EL (cell line): ENCODE measurements at places on chromosomes 12 and 14.

- peak; percentile 70 for DNase-seq
Observed at GRCh38 chr12:107607464-107608392, 77.9 kb upstream of the PWP1 start.

- no peak for DNase-seq
Observed at GRCh38 chr12:103036581-103037214, 79.2 kb downstream of the ASCL1 start.

DNA sequence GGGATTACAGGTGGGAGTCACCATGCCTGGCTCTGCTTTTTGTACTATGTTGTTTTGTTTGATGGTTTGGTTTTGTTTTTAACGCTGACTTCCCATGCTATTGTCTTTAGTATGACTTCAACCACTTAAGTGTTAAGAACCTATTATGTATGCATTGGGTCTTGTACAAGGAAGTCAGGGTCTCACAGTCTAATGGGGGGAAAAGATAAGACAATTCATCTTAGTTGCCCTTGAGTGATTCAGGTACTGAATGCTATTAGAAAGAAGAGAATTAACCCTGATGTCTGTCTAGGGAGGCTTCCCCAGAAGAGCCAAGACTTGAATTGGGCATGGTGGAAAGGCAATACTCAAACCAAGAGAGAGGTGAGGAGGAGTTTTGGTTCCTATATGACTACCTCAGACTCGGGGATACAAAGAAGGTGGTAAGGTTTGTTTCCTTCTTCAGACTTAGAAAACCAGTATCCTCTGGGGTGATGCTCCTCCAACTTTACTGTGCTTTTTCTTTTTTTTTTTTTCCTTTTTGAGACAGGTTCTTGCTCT is 64.6 kb downstream of the SUSD6 start:
- no peak for DNase-seq

GRCh38 chr14:21120686-21121085 is 19.8 kb downstream of the TMEM253 start:
- no peak for DNase-seq
